ENCODE measurements at places on chromosomes 13 and 19.

DNA sequence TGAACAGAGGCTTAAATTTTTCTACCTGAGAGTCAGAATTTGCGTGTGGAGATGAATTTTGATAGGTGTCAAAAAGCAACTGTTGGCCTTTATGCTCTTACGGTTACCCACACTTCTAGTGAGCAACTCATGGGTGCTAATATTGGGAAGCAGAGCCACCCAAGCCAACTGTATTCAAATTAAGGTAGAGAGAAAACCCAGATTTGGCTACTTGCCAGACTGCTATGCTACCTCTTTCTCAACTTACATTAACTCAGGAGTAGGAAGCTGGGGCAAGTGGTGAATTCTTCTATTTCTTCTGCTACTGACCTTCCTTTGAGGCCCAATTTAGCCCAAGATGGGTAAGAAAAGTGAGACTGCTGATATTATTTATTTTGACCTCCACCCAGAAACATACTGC lies 83.9 kb downstream of the OLFM4 start:
- no peak for DNase-seq

DNA sequence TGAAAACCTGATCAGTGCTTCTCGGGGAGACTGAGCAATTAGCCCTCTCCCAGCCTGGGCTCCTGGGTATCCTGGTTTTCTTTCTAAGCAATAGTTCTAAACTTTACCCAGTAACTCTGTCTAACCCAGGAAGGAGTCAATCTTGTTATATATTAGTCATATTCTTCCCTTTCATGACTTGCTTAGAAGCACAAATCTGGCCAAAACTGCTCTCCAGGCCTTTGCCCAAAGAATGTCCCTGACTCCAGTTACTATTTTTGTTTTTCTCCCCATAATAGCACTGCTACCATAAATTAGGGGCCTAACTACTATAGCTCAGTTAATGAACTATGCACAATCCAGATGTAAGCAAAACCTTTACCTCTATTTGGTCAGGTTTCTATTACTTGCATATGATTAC lies 355.8 kb upstream of the HTR2A start:
- no peak for DNase-seq

DNA sequence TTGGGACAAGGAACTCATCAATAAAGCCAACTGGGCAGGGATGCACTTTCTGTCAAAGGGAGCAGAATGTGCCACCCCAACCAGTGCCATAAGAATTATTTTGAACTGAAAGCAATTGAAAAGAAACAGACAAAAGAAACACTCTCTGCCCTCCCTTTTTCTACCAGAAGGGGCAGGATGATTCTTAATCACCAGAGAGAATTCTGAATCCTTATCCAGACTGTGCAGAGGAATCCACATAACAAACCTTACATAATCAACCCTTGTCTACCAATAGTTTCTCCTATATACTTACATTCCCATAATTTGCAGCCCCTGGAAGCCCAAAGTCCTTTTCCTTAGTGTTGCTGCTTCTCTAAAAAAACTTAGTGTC lies 520.7 kb upstream of the NBEA start:
- DNase-seq: no peak

DNA sequence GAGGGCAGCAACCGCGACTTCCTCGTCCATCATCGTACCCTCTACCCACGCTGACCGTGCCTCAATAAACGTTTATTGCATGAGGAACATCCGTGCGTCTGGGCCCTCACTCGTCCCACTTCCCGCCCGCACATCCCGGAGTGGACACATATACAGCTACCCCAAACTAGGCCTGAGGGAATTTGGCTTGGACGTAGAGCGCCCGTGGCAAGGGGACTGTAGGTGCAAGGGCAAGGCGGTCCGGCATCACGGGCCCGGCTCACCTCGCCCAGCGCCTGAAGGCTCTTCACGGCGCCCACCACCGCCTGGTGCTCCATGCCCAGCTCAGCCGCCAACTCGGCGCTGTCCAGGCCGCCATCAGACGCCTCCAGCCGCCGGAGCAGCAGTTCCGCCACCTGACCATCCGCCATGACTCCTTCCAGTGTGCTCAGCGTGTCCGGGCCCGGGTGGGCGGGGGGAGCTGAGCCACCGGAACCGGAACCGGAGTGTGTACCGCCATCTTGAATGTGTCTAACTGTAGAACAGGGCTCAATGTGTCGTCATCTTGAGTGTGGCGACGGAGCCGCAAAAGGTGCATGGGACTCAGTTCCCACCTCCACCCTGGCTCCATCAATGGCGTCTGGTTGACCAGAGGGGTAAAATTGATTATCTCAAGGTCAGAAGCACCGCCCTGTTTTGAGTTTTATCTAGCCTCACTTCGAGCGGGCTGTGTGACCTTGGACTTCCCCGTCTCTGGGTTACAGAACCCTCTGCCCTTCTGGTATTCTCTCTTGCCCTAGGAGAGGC lies at the start of gene FARSA:
FARSA (minus strand) TSS at position 425 of the 786 bp plus-strand sequence; CDS start at position 410, 15 bp downstream.
- peak; percentile 83 for DNase-seq

- no peak for DNase-seq
Observed at GRCh38 chr13:111343186-111343805, 22.9 kb downstream of the TEX29 start.

GRCh38 chr13:41502031-41502430 lies 44.7 kb downstream of the RGCC start:
- DNase-seq: no peak

All from CD8-positive, alpha-beta T cell (primary cell).